ENCODE measurements at places on chromosomes 2 and 18.

DNA sequence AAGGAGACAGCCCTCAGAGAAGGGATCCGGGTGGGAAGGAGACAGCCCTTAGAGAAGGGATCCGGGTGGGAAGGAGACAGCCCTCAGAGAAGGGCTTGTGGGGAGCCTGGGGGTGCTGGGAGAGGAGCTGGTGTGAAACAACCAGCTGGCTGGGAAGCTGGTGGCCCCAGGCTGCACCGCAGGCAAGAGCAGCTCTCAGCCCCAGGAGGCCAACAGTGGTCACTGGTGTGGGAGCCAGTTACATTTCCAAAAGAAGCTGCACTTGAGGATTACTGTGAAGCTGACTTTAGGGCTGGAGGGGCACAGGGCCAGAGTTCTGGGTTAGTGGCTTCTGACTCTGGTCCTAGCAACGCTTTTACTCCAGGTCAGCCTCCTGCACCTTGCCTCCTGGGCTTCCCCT, 3.3 kb downstream of the HES6 start:
- DNase-seq, result no peak

DNA sequence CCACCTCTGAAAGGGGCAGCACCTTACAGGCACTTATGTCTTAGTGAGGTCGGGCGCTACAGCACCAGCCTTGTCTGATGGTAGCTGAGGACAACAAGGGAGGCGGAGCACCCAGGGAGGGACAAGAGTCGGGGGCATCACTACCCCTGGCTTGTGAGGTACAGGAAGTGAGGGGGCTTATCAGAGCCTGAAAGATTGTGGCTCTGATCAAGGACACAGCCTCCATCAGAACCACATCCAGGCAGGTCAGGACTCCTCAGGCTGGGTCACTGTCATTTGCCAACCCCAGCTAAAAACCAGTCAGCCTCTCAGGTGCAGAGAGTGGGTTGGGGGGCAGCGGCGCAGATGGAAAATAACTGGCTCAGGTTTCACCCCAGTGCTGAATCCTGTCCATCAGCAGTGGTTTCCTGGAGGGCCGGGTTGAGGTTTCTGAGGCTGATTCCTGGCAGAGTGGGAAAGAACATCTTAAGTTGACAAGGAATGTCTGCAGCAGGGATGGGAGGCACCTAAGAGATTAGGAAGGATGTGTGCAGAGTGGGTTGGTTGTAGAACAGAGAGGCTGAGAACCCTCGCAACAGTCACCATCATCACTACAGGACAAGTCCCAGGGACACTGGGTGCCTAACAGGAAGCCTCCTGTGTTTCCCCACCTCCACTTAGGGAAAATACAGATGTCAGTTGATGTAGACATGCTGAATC, 45.3 kb downstream of the FBLN7 start:
- DNase-seq, result no peak

- DNase-seq, result no peak
Measured at GRCh38 chr2:76640905-76641304, 881.3 kb downstream of the LRRTM4 start.

- DNase-seq, result no peak
Measured at GRCh38 chr2:241835611-241836010, 23.1 kb downstream of the PDCD1 start.

- DNase-seq, result no peak
Measured at GRCh38 chr18:45255197-45255890, 359.9 kb upstream of the SLC14A2 start.

GRCh38 chr18:35110554-35111485, 69.6 kb downstream of the MAPRE2 start:
- no peak for DNase-seq

DNA sequence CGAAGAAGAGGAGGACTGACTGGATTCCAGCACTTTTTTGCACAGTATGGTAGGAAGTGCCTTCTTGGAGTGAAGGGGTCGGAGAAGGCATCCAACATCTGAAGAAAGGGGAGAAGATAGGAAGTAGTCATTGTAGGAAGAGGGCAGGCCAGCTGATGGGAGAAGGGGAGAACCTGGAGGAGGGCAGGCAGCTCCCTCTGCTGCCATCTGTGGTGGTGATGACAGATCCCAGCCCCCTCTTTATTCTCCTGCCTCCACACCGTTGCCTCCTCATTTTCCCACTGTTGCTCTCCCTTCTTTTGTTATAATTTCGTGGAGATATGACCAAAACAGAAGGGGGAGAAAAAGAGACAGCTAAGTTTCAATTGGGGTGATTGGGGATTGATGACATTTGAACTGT, 2.9 kb upstream of the SCYGR2 start:
- DNase-seq, result no peak

- no peak for DNase-seq
Measured at GRCh38 chr2:194494401-194494800, 1162.6 kb upstream of the SLC39A10 start.

DNA sequence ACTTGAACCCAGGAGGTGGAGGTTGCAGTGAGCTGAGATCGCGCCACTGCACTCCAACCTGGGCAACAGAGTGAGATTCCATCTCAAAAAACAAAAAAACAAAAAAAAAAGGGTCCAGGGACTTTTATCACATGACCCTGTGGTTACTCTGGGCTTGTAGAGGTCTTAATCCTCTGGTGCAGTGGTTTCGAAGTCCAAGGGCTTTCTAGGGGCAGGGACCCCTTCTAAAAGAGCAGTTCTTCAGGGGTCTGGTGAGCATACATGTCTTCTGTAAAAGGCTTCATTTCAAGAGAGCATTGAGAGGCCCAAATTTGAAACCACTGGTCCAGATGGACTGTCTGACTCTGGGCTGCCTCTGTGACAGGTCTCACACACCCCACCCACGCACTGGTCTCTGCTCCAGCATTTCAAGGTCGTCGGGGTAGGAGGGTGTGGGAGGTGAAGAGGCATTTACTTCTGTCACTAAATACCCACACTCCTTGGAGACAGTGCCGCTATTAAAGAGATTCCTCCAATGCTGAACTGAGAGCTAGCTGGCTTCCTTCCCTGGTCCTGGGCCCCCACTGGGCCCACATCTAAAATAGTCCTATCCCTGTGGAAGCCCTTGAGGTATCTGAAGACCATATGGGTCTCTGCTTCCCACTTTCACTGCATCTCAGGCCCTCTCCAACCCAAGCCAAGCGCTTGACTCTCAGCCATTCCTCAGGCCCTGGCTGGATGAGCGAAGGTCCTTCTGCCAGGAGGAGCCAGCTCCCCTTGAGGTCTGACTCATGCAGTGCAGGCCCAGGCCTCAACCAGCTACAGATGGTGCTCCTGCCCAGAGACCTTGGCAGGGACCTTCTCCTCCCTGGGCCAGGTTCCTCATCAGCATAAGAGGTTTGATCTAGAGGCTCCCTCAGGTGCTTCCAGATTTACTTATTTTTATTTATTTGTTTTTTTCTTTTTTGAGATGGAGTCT, 44.8 kb downstream of the PAX8 start:
- DNase-seq, result no peak

DNA sequence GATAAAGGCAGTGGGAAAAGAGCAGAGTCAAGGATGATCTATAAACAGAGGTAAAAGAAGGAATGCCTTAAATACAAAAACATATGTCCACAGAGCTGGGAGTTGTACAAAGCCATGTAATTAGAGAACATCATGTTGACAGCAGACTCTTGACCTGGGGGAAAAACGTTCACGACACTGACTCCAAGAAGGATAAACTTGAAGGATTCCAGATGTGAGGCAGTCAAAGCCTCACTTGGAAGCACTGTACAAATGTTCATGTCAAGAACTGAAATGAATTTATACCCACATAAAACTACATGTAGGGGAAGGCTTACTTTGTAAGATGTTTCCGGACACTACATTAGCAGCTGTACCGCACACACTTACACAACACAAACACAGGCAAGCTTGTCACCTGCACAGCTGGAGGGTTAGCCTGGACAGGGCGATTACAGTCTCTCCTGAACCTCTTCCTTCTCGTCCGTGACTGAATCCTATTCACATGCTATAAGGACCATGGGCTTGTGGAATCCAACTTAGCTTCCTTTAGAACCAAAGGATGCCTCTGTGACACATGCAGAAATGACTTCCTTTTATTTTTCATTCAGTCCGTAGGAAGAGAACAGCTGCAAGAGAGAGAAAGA, 88.6 kb downstream of the SH3YL1 start:
- DNase-seq, result no peak

DNA sequence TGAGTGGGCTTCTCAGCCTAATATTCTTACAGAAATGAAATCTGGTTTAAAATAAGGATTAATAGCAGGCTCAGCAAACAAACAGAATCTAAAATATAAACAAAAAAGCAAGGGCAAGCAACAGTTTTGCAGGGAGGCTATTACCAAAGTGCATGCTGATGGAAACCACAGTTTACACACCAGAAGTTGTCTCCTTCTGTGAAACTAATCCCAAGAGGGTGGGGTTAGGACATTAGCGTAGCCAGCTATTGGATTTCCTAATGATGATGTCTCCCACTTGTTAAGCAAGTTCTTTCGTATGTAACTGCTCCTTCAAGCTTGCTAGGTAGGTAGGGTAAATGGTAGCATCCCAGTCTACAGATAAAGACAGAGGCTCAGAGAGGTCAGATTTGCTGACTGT, 65.0 kb upstream of the TSPYL6 start:
- no peak for DNase-seq

GRCh38 chr2:159110784-159111183, 142.3 kb downstream of the TANC1 start:
- no peak for DNase-seq

- DNase-seq, result no peak
Measured at GRCh38 chr2:37914340-37914739, 10.7 kb upstream of the RMDN2 start.

GRCh38 chr2:74834792-74835755, 1.1 kb downstream of the HK2 start:
- DNase-seq, result peak; percentile 75

DNA sequence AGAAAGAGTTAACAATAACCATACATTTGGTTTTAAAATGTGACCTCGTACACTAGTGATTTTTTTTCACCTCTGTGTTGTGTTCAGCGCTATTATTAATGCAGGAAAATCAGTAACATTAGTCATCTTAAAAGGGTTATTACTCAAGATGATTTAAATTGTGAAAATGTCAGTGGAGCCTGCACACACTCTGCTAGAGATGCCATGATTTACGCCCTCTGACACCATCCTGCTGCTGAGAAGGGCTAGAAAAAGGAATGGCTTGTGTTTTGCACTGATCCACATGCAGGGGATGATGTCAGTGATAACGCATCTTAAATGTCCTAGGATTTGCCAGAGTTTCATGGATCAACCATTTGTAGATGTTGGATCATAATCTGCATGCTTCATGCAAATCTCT, 121.3 kb upstream of the BOD1L2 start:
- DNase-seq, result no peak

DNA sequence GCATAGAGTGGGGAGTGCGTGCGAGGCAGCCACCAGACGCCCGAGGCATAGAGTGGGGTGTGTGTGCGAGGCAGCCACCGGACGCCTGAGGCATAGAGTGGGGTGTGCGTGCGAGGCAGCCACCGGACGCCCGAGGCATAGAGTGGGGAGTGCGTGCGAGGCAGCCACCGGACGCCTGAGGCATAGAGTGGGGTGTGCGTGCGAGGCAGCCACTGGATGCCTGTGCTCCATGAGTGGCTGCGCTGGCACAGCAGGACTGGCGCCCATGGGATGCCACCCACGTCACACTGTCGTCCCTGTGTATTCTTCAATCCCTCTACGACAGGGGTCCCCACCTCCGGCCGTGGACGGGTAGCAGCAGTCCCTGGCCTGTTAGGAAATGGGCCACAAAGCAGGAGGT, 221.9 kb downstream of the HDAC4 start:
- DNase-seq, result no peak

DNA sequence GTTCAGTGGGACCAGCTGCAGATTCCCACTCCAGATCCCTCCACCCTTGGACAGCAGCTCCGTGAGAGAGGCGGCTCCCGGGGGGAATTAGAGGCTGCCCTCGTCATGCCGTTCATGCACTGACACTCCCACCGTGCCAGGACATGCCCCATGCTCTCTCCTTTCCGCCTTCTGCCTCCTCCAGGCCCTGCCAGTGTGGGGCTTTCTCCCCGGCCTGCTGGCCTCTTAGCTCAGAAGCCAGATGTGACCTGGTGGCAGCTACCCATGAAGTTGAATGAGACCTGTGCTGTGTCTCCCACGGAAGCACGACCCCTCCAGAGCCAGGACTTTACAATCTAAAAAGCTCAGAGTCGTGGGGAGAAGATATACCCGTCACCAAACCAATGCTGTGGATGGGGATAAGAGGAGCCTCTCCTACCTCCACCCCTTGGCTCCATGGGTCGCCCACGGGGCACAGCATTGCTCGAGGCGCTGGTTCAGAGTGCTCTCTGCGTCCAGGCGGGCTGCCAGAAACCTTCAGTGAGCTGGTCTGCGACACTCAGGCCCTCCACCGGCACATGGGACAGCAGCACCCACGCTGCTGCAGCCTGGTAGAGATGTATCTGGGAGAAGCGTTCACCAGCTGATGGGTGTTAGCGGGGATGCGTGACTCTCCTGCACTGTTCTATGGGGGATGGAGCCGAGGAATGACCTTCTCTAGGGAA, 111.0 kb upstream of the GPC1 start:
- no peak for DNase-seq

DNA sequence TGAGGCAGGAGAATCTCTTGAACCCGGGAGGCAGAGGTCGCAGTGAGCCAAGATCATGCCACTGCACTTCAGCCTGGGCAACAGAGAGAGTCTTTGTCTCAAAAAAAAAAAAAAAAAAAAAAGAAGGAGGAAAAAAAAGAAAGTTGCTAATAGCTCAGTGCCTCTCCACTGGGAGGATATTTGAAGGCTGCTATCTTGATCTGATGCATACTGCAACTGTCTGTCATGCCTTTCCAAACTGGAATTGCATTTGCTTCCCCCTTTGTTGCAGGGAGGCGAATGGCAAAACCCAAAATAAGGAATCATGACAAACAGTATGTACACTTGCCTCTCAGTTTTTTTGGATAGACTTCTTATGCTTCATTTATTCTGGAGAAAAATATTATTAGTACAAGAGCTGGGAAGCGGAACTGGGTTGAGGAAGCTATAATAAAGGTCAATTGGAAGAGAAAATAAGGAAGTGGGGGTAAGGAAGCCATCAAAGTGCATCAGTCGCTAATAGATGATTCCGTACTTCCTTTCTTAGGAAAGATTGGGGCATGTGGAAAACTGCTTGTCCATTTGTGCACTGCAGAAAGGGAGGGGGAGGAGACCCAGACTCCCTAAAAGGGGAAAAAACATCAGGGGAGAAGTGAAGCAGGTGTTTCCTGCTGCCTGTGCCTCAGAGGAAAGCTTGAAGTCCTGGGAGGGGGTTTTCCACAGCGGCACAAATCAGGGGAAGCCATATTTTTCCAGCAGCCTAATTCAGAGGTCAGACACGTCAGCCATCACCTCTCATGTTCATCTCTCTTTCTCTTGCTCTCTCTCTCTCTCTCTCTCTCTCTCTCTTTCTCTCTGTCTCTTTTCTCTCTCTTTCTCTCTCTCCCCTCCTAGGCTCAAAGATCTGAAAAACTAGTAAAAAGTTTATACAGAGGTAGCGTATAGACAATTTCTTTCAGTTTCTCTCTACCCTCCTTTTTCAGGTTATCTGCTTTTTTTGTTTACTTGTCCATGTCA, 301.4 kb upstream of the TNP1 start:
- DNase-seq, result no peak

GRCh38 chr2:229133155-229133772, 137.8 kb downstream of the PID1 start:
- no peak for DNase-seq

GRCh38 chr2:25481381-25482300, 139.9 kb upstream of the DNMT3A start:
- DNase-seq, result no peak
